ENCODE measurements at places on chromosomes 3 and 15. TPM values are rescaled to one million over a fixed set of nuclear protein-coding genes. Genes with fewer than 3 reads are reported as not detected.

Gene SLC22A13
- total RNA-seq: not detected

Gene ARHGAP11A
- total RNA-seq: 2.0 TPM

Gene CCR5
- total RNA-seq: 0.73 TPM

Gene GPR62
- total RNA-seq: 0.16 TPM

Gene GMPPB
- total RNA-seq: 17.4 TPM

Gene SLC12A8
- total RNA-seq: 12.5 TPM

Gene RBP2
- not detected for total RNA-seq

Gene NTRK3
- total RNA-seq: 23.6 TPM

Gene ADAMTS7
- total RNA-seq: 7.4 TPM

Gene LMAN1L
- 0.15 TPM for total RNA-seq

Gene PARP3
- total RNA-seq: 31.8 TPM

Gene ATP8B4
- 9.5 TPM for total RNA-seq

Gene ARRDC4
- total RNA-seq: 25.8 TPM

Gene KCTD6
- 16.3 TPM for total RNA-seq

Gene TMCO5A
- not detected for total RNA-seq

Gene SCAPER
- 19.5 TPM for total RNA-seq

Gene THRB
- total RNA-seq: 40.2 TPM

Gene RTP1
- not detected for total RNA-seq

Gene CD80
- 1.6 TPM for total RNA-seq

Gene PLSCR5
- not detected for total RNA-seq

Gene ACTRT3
- total RNA-seq: 4.6 TPM

Gene POLQ
- under 0.01 TPM for total RNA-seq

Gene CTSH
- 163 TPM for total RNA-seq

Gene RPS27L
- 152 TPM for total RNA-seq

Gene ANKRD34C
- not detected for total RNA-seq

Gene KBTBD8
- 1.6 TPM for total RNA-seq

Gene LOXL1
- 5.6 TPM for total RNA-seq

Gene SOX14
- not detected for total RNA-seq

Gene TMEM207
- not detected for total RNA-seq

Gene IGSF10
- total RNA-seq: 14.4 TPM

Gene GOLGA6L4
- 5.2 TPM for total RNA-seq

Gene CFAP100
- total RNA-seq: not detected

Gene NRG4
- total RNA-seq: 0.15 TPM

Gene CHL1
- 49.8 TPM for total RNA-seq

Gene ZNF620
- 4.1 TPM for total RNA-seq
